ENCODE measurements at places on chromosomes 16 and 17.

DNA sequence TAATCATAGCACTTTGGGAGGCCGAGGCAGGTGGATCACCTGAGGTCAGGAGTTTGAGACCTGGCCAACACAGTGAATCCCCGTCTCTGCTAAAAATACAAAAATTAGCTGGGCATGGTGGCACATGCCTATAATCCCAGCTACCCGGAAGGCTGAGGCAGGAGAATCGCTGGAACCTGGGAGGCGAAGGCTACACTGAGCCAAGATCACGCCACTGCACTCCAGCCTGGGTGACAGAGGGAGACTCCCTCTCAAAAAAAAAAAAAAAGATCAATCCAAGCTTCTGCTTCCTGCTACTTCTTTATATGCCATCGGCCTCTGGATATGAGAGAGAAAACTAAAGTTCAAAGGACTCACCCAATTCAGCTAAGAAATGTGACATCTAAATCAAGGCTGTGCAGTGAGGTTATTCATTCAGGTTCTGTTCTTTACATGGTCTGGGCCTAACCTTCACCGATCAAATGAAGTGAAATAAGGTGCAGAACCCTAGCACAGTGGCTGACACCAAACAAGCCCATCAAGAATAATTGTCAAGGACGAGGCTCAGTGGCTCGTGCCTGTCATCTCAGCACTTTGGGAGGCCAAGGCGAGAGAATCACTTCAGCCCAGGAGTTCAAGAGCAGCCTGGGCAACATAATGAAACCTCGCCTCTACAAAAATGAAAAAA lies 25.6 kb downstream of the ZP2 start:
- DNase-seq: no peak

- no peak for DNase-seq
Measured at GRCh38 chr17:81400996-81401722, 5.9 kb downstream of the BAHCC1 start.

DNA sequence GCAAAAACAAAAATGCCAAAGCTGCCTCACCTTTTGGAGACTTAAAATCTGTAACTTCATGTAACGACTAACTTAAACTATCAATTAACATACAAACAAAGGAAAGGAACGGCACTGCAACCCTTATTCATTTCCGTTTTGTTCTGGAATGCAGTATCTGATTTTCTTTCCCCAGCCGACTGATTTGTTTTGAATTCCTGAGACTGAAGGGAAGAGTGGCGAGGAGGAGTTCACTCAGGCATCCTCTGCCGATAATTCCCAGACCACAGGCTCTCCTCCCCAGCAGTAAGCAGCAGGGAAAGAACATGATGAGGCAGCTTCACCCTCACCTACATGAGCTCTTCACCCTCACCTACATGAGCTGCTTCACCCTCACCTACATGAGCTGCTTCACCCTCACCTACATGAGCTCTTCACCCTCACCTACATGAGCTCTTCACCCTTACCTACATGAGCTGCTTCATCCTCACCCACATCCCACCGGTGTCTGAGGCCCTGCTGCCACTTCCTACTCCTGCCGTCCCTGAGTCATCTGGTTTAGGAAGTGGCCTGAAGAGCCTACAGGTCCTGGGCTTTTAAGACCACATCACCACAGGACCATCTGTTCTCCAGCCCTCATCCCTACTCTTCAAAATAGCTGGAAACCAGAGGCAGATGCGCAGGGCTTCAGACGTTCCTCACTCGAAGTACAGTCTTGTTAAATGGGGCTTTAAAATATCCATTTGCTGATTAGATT lies 168.0 kb upstream of the RPH3AL start:
- no peak for DNase-seq

DNA sequence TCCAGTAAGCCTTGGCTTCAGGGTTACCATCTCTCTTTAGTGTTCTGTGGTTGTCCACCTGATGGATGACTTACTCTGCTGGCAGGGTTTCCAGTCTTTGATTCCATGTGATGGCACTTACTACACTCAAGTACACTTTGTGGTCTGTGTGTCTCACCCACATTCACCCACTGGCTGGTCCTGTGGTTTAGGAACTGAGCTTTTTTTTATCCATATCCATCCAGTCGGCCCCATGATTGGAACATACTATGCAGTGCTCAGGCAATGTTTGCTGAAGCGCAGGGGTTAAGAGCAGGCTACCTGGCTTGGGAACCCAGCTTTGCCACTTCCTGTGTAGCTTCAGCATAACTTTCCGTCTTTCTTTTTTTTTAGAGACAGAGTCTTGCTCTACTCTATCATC lies 2.8 kb upstream of the FUS start:
- no peak for DNase-seq

DNA sequence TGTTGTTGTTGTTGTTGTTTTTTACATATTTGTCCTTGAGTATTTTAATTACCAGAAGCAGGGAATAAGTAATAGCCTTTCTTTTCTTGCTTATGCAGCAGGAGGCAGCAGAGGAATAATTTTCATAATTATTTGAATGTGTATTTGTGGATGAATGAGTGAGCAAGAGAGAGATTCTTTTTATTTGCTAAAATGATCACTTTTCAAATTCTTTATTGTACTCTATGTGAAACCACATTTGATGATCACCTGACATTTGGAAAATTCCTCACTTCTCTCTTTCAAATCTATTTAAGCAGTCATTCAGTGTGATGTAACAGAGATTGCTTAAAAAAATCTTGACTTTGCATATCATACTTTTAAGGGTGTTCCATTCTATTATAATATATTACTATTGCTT lies 223.6 kb downstream of the BCAS3 start:
- DNase-seq: no peak

- no peak for DNase-seq
Measured at GRCh38 chr16:55338646-55339045, 14.6 kb downstream of the IRX6 start.

DNA sequence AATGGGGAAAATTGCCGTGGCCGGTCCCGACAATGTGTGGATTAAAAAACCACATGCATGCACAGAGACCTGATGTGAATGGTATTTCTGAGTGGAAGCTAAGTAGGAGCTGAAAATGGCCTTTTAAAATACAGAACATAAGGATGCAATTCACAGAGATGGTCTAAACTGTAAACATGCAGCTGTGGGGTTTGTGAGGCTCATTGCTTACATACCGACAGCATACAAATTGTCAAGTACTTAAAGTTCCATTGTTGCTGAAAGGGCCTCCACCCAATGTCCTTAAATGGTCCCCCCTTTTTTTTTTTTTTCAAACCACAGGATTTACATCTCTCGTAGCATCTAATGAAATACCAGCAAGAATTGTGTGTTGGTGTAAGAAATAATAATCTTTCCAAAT lies 523.2 kb downstream of the MAF start:
- no peak for DNase-seq

DNA sequence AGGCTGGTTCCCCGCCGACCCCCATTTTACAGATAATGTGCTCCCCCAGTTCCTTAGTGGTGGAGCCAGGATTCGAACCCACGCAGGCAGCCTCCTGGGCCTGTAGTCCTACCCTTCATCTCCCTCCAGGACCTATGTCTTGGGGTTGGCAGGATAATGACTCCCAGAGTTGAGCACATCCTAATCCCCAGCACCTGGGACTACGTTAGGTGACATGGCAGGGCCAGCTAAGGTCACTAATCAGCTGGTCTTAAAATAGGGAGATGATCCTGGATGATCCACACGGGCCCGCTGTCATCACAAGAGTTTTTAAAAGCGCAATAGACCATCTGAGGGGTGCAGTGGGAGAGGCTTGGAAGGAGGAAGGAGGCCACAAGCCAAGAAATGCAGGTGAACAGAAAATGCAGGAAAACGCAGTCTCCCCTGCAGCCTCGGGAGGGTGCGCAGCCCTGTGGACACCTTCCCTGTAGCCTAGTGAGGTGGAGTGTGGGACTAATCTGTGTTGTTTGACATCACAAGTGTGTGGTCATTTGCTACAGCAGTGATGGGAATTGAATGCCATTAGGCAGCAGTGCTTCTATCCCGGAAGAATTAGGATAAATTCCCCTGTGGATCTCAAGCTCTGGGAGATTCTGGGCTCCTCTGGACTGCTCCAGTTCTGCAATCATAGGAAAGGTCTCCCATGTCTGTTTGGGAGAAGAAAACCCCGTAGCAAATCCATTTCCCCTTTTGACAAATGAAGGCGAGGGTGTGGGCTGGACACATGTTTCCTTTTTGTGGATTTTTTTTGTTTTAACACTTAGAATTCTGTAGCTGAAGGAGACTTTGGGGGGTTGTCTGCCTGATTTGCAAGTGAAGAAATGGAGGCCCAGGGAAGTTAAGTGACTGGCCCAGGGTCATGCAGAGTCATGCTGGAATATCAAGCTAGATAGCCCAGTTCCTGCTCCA lies 297.7 kb downstream of the SEC14L1 start:
- DNase-seq: no peak

DNA sequence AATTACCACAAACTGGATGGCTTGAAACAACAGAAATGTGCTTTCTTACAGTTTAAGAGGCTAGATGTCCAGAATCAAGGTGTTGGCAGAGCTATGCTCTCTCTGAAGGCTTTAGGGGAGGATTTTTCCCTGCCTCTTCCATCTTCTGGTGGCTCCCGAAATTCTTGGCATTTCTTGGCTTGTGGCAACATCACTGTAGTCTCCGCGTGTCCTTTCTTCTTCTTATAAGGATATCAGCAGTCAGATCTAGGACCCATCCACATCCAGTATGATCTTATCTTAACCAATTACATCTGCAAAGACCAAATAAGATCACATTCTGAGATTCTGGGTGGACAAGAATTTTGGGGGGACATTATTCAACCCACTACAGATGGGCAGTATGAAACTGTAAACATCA lies 119.2 kb upstream of the PMFBP1 start:
- DNase-seq: no peak

DNA sequence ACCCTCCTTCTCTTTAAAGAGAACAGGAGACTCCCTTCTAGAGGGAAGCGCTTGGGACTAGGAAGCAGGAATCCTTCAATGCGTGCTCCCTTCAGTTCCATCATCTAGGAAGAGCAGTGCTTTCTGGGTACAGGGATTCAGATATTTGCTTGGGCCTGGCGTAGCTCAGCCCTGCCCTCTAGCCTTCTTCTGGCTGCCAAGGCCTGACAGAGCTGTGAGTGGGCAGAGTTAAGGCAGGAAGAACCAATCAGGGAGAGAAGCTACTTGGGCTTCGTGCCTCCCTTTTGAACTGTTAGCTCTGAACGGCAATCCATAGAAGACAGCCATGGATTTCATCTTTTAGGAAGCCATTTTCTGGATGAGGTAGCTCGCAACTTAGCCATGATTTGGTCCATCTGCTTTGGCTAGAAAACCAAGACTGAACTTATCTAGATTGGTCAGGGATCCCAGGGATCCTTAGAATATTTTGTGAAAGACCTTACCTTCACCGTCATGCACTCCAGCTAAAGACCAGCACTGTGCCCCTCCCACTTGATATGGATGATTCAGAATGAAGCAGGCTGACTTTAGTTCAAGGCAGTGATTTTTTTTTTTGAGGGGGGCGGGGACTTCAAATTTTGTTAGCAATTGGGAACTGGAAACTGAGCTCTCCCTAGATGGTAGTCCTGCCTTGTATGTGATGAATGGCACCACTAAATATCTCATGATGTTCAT lies 2.5 kb upstream of the CORO6 start:
- no peak for DNase-seq

- no peak for DNase-seq
Measured at GRCh38 chr17:5027916-5028315, 7.3 kb downstream of the SLC52A1 start.

DNA sequence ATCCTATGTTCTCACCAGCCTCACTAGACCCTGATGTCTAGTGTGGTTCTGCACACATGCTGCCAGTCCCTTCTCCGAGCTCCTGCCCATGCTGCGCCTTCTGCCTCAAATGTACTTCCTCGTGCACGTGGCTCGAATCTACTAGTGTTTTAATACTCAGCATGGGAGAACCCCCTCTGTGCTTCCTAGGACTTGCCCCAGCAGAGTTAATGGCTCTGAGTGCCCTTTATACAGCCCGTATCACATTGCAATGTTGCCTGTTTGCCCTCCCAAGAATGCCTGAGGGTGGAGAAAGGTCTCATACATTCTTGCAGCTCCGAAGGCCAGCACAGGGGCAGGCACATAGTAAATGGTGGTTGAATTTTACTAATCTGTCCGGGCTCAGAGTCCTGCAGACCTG lies 190.8 kb upstream of the NLRP1 start:
- no peak for DNase-seq

- no peak for DNase-seq
Measured at GRCh38 chr17:74785981-74786360, 9.8 kb upstream of the NAT9 start.

- DNase-seq: peak; percentile 90
Measured at GRCh38 chr16:75110637-75111513, 5.7 kb downstream of the LDHD start.

GRCh38 chr16:1182950-1183907 lies 30.3 kb downstream of the CACNA1H start:
- peak; percentile 33 for DNase-seq

DNA sequence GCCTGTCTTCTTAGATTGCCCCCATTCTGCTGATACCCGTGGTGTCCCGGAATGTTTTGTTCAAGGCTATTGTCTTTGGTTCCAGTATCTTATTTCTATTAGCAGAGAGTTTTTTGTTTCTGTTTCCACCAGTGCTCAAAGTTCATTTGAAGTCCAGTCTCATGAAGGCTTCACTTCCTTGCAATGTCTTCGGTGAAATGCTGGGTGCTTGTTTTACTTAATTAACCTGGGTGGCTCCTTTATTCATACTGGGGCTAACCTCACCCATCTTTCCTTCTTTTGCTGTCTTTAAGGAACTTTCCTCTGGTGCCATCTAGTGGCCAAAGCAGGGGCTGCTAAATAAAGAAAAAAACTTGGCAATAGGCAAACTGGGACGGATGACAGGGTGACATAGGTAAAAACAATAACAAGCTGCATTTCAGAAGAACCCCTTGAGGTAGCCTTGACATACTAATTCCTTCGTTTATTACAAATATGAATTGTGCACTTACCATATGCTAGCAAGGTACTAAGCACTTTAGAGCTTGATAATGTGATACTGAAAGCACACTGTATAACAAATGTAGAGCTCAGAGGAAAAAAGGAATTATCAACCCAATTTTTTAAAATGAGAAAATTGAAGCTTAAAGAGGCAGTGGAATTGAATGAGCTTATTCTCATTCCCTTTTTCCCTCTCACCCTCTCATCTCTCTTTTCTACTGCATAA lies 2.8 kb upstream of the SMIM36 start:
- DNase-seq: peak; percentile 69

- DNase-seq: peak; percentile 55
Measured at GRCh38 chr17:28716740-28717577, 709 bp downstream of the RAB34 start.

GRCh38 chr16:29906520-29907244 lies 6.4 kb downstream of the ASPHD1 start:
- no peak for DNase-seq

DNA sequence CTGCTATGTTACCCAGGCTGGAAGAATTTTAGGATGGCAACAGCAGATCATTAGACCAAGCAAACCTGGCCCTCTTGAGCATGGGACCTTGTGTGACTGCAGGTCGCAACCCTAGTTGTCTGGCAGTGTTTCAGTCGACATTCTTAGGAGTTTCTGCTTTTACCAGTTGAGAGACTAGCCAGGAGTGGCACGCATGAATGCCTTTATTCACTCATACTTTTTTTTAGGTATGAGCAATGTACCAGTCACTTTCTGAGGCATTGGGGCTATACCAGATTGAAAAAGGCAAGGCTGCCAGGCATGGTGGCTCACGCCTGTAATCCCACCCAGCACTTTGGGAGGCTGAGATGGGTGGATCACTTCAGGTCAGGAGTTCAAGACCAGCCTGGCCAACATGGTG lies 28.2 kb upstream of the HAS3 start:
- DNase-seq: no peak

- DNase-seq: no peak
Measured at GRCh38 chr17:55635253-55635914, 87.3 kb downstream of the TMEM100 start.

- no peak for DNase-seq
Measured at GRCh38 chr17:28888832-28889231, 8.7 kb downstream of the FLOT2 start.

GRCh38 chr17:4980644-4981216 lies 6.7 kb downstream of the CAMTA2 start:
- DNase-seq: peak; percentile 31

Data from WTC11 (cell line).